ENCODE measurements at places on chromosomes 4 and X. TPM values are rescaled to one million over a fixed set of nuclear protein-coding genes. Genes with fewer than 3 reads are reported as not detected.

GRCh38 chrX:118251271-118251670 lies 94.6 kb upstream of the WDR44 start:
- no peak overlapping the region for H3K4me3 ChIP-seq
- peak overlapping the region; percentile 91 for H3K27ac ChIP-seq
- peaks cover 6% of the 10 kb centered on the region for H3K4me1 ChIP-seq

CXCL5 gene
- total RNA-seq = 0.04 TPM

- no peak overlapping the region for H3K4me3 ChIP-seq
- H3K27me3 ChIP-seq = no peaks in the 10 kb centered on the region
- no peak overlapping the region for H3K27ac ChIP-seq
- H3K36me3 ChIP-seq = no peaks in the 10 kb centered on the region
- H3K4me1 ChIP-seq = no peaks in the 10 kb centered on the region
Observed at GRCh38 chr4:76276813-76277212, 25.3 kb downstream of the FAM47E start.

MSN gene
- total RNA-seq = 96.6 TPM

NXF2B gene
- not detected for total RNA-seq

DUSP21 gene
- not detected for total RNA-seq

LONRF3 gene
- total RNA-seq = 2.4 TPM

GRCh38 chrX:118114971-118115370 lies 1.6 kb downstream of the KLHL13 start:
- no peaks in the 10 kb centered on the region for H3K36me3 ChIP-seq
- peak overlapping the region; percentile 88 for H3K27ac ChIP-seq
- peaks cover 2% of the 10 kb centered on the region for H3K4me1 ChIP-seq
- H3K4me3 ChIP-seq = peak overlapping the region; percentile 71

MMAA gene
- total RNA-seq = 6.6 TPM

GRCh38 chr4:72951628-72952027 lies 117.9 kb downstream of the COX18 start:
- H3K36me3 ChIP-seq = no peaks in the 10 kb centered on the region
- no peaks in the 10 kb centered on the region for H3K27me3 ChIP-seq
- DNase-seq = no peak
- no peaks in the 10 kb centered on the region for H3K4me1 ChIP-seq
- no peak overlapping the region for H3K27ac ChIP-seq

All from muscle of leg (tissue), 16 donors.